Bronchial smooth muscle cell (primary cell): ENCODE measurements at places on chromosomes 3 and 15. TPM values are rescaled to one million over a fixed set of nuclear protein-coding genes. Genes with fewer than 3 reads are reported as not detected.

The RNF13 gene
- total RNA-seq, result 58.5 and 60.8 TPM in 2 replicates

The ALDH1A3 gene
- 80.7 and 213 TPM in 2 replicates for total RNA-seq

The SKOR1 gene
- total RNA-seq, result 0.16 and 0.17 TPM in 2 replicates

The GPR149 gene
- not detected in 2 replicates for total RNA-seq

The PARP9 gene
- 23.4 and 26.5 TPM in 2 replicates for total RNA-seq

The HTD2 gene
- total RNA-seq, result 5.0 and 6.4 TPM in 2 replicates

The HGD gene
- total RNA-seq, result 0.26 and 0.32 TPM in 2 replicates

The SOX2 gene
- not detected in 2 replicates for total RNA-seq

The SPTBN5 gene
- total RNA-seq, result 0.16 and 0.17 TPM in 2 replicates

The OCA2 gene
- not detected in 2 replicates for total RNA-seq

The LRRC3B gene
- total RNA-seq, result not detected in 2 replicates

The A4GNT gene
- total RNA-seq, result not detected in 2 replicates

The PRICKLE2 gene
- 24.9 and 34.5 TPM in 2 replicates for total RNA-seq

The UQCC5 gene
- 8.9 and 13.4 TPM in 2 replicates for total RNA-seq

The STAB1 gene
- total RNA-seq, result under 0.01 and 0.32 TPM in 2 replicates

The MKRN3 gene
- total RNA-seq, result 0.09 and 0.32 TPM in 2 replicates

The DMXL2 gene
- total RNA-seq, result 14.4 and 20.6 TPM in 2 replicates

The RBP2 gene
- not detected in 2 replicates for total RNA-seq

The ARPP21 gene
- not detected in 2 replicates for total RNA-seq

The MCF2L2 gene
- total RNA-seq, result 0.09 and 0.32 TPM in 2 replicates

The RTP4 gene
- 3.0 and 4.1 TPM in 2 replicates for total RNA-seq

The PFKFB4 gene
- total RNA-seq, result 4.9 and 5.7 TPM in 2 replicates

The CLRN1 gene
- not detected in 2 replicates for total RNA-seq

The LIPH gene
- total RNA-seq, result under 0.01 TPM in 1 of 2 replicates, not detected in the other

The LSMEM2 gene
- total RNA-seq, result not detected in 2 replicates

The NANOGP8 gene
- not detected in 2 replicates for total RNA-seq

The ARHGEF26 gene
- 0.09 and 0.95 TPM in 2 replicates for total RNA-seq

The CLDN11 gene
- total RNA-seq, result 94.1 and 632 TPM in 2 replicates

The MORC1 gene
- total RNA-seq, result not detected in 2 replicates

The CIDEC gene
- not detected in 2 replicates for total RNA-seq

The NSUN3 gene
- 12.3 and 13.1 TPM in 2 replicates for total RNA-seq

The ST3GAL6 gene
- 1.3 TPM in 2 replicates for total RNA-seq

The ANXA2 gene
- total RNA-seq, result 3,343 and 3,645 TPM in 2 replicates
